ENCODE measurements at places on chromosomes 7 and 10.

- no peak for DNase-seq
Observed at GRCh38 chr7:67619175-67619574, 622.5 kb downstream of the TYW1 start.

GRCh38 chr10:102452672-102453340 is 1.5 kb upstream of the C10orf95 start:
- no peak for DNase-seq

GRCh38 chr7:2774280-2774679 is 69.8 kb downstream of the GNA12 start:
- no peak for DNase-seq

DNA sequence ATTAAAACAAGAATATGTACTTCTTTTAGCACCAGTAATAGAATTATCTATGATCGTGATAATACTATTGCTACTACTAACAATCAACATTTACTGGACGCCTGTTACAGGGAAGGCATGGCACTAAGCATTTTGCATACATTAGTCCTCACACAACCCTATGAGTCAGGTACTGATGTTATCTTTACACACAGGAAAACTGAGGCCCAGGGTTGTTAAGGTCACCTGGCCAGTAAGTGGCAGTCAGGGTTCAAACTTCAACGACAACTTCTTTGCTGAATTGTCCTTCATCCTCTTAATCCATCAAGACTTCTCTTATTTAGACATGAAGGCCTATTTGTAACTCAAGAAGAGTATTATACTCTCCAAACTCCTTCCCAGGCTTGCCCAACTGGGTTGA is 41.9 kb upstream of the ACSL5 start:
- no peak for DNase-seq

GRCh38 chr7:18626086-18626485 is 130.5 kb downstream of the HDAC9 start:
- no peak for DNase-seq

DNA sequence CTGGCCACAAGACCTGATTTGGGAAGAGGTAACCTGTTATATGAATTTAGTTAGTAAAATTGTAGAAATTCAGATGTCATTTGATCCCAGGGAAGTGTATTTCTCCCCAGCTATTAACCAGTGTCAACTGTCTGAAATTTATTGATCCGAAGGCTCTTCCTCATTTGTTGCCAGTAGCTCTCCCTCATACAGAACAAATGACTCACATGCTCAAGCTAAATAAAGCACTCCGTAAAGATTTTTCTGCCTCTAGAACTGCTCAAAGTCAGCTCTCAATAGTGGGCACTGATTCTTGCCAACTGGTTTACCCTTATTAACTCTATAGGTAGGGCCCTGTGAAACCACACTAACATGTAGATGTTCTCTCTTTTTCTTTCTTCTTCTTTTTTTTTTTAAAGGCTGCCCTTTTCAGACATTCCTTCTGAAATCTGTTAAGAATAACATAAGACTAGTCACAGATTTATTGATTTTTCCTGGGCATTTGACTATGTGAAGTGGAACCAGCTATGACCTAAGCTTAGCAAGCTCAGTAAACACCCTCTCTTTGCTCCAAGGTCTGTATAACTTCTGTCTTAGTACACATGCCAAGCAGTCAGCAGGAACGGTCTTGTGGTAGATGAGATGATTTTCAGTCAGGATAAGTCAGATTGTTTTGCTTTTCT is 21.8 kb downstream of the RPA3 start:
- DNase-seq = no peak

GRCh38 chr10:6581778-6582228 is 1.7 kb upstream of the PRKCQ start:
- peak; percentile 21 for DNase-seq

GRCh38 chr7:36148422-36149065 is 4.5 kb upstream of the EEPD1 start:
- no peak for DNase-seq

GRCh38 chr10:31830887-31831286 is 97.7 kb downstream of the ARHGAP12 start:
- DNase-seq = no peak

DNA sequence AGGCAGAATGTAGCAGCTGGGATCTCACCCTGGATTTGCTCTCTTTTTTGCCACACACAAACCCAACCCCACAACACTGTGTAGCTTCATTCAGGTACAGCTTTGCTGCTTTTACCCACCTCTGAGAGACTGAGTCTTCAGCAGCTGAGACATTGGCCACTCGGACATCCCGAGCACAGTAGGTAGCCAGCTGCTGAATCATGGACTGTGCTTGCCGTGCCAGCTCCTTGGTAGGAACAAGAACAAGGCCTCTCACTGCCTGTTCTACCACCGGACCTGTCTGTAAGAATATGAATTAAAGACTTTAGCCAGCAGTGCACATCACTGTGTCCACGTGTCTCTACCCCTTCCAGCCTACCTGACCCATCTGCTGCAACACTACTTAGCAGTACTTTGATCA is 937 bp downstream of the DDX56 start:
- DNase-seq = no peak

All from putamen (tissue), 1 donor.